ENCODE measurements at places on chromosomes 13 and 19.

- DNase-seq: no peak
These were observed 2.8 kb downstream of the KCTD4 start for GRCh38 chr13:45198041-45198440.

- DNase-seq: no peak
These were observed 67.2 kb upstream of the FNDC3A start for GRCh38 chr13:48908381-48909055.

DNA sequence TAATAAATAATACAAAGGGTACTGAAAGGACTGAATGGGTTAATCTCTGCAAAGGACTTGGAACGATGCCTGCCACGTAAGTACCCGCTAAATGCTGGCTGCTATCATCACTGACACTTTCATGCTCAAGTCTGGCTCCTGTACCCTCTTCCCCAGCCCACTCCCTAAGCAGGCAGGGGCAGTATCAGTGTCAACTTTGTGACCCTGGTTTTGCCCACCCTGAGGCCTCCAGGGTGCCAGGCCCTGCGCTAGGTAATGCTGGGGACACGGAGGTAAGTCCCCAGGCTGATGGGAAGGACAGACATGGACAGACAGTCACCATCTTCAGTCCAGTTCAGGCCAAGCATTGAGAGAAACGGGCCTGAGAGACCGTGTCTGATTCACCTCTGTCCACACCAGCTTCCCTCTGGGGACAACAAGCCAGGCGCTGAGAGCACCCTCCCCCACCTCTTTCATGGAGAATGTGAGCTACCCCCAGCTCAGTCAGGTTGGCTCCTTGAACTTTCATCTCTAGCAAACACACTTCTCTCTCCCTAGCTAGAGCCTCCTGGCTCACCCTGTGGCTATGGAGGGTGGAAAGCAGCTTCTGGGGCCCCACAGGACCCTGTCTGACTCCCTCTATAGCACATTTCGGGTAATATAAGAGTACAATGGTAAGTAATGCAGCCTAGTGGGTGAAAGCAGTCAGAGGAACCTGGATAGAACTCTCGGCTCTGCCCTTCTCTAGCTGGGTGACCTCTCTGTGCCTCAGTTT is 800 bp downstream of the ETFB start:
- no peak for DNase-seq

GRCh38 chr19:44111910-44112463 is 1.2 kb upstream of the ZNF225 start:
- DNase-seq: no peak

DNA sequence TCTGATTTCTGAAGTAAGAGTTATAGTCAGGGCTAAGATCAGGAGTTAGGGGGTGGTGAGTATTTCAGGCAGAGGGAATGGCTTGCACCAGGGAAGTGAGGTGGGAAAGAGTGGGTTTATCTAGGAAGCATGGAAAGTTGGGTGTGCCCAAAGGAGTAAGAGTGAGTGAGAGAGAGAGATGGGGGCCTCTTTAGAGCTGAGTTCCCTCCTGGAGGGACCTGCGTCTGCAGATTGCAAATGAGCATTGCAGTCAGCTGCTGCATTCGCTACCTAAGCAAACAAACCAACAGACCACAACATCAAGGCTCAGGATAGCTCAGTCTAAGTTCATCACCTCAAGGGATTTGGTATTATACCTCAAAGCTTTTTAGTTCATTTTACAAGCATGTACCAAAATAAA is 405.8 kb downstream of the FGF9 start:
- no peak for DNase-seq

GRCh38 chr13:73993661-73994060 is 140.5 kb downstream of the KLF12 start:
- no peak for DNase-seq

DNA sequence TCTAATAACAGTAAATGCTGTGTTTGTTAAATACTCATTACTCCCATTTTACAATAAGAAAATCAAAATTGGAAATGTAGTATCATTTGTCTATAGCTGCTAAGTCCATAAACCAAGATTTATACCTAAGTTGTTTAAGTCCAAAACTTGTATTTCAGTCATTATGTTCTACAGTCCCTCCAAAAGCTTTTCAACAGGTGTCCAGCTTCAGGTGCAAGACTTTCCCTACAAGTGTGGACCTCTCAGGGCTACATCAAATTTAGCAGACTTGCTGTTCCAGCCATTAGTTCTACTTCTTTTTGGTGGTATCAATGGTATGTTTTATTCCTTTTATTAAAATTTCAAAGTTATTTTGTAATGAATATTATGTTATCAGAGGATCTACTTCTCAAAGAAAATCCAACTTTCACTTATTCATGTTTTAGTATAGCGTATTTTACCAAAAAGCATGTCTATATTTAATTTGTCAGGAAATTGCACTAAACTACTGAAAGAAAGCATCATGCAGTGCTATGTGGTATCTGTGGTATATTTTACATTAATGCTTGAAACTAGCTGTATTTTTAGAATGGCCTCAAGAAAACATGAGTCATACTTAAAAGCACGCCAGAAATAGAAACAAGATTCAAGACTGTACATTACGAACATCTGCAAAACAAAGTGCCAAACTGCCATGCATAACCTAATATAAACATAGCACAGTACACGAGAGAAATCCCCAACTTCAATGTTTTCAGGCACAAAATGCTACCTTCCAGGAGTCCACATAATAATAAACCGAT is 44.5 kb downstream of the VWA8 start:
- DNase-seq: no peak

DNA sequence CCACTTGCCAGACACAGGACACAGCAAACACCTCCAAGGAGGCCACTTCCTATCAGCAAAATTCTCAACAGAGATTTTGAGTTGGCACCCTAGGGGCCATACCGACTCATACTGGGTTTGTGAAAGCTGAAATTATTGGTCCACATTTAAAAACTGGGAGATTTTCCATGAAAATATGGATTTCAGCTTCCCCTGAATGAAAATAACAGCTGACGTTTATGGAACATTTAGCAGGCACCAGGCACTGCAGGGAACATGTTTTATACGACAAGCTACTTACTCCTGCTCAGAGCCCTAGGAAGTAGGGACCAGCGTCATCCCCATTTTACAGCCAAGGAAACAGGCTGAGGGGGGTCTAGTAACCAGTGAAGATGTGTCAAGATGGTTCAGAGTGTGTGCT is 169.3 kb downstream of the IER2 start:
- no peak for DNase-seq

DNA sequence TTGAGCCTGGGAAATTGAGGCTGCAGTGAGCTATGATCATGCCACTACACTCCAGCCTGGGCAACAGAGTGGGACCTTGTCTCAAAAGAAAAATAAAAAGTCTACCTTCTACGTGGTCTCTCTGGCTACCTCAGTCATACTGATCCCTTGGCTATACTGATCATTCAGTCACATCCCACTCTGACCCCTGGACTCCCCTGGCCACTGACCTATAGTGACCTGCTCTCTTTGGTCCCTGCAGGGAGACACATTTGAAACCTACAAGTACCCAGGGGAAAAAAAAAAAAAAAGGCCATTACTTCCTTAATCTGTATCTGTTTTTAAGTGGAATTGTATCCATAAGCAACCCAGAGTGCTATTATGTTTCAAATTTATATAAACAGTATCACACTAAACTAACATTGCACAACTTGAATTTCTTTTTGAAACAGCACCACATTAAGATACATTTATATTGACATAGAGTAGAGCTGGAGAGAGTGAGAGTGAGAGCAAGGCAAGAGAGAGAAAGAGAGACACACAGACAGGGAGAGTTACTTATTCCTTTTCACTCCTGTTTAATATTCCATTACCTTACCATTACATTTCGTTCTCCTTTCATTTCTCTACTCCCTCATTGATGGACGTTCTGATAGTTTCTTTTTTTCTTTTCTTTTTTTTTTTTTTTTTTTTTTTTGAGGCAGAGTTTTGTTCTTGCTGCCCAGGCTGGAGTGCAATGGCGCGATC is 23.7 kb upstream of the CERS4 start:
- DNase-seq: no peak

GRCh38 chr13:32164622-32165268 is 133.2 kb downstream of the FRY start:
- no peak for DNase-seq

- DNase-seq: no peak
These were observed 19.0 kb downstream of the VSTM2B start for GRCh38 chr19:29544656-29545360.

DNA sequence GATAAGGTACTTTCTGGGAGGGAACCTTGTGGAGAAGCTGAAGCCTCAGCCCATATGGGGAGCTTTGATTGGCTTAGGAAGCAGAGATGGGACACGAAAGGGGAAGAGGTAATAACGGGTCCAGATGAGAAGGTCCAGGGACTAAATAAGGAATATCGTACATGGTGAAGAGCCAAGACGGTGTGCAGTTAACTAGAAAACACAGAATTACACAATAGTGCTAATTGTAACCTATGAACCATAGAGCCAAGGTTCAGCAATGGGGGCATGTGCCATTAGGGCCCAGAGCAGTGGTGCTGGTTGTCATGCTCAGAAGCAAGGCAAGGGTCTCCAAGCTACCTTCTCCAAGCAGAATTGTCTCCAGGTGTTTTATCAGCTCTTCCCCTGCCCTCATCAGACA is 106.1 kb downstream of the IRS2 start:
- DNase-seq: no peak
